HTR-8/SVneo (cell line): ENCODE measurements at places on chromosomes 7 and 10.

GRCh38 chr10:97939446-97939990 lies 89.9 kb downstream of the GOLGA7B start:
- DNase-seq, result no peak

GRCh38 chr10:58576751-58577436 lies 64.2 kb downstream of the BICC1 start:
- DNase-seq, result no peak

DNA sequence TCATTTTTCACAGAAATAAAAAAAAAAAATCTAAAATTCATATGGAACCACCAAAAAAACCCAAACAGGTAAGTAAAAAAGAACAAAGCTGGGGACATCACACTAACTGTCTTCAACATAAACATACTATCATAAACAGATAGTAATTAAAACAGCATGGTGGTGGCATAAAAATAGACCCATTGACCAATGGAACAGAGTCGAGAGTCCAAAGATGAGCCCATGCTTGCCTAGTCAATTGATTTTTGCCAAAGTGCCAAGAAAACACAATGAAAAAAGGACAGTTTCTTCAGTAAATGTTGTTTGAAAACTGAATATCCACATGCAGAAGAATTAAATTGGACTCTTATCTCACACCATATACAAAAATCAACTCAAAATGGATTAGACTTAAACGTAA lies 513.2 kb upstream of the PHF14 start:
- no peak for DNase-seq

DNA sequence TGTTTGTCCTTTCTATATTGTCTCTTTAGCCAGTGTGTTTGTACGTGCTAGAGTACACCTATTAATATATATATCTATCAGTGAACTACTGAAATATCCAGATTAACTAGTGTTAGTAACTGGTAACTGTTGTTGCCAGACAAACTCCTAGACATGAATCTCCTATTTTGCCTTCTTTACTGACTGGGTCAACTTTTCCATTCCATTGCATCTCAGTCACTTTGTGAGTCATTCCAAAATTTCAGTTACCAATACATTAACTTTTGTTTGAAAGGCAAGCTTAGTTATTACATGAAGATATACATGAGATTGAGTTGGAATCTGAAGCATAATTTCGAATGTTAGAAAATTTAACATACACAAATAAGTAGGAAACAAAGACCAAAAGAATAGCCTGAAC lies 51.4 kb downstream of the BTAF1 start:
- no peak for DNase-seq

DNA sequence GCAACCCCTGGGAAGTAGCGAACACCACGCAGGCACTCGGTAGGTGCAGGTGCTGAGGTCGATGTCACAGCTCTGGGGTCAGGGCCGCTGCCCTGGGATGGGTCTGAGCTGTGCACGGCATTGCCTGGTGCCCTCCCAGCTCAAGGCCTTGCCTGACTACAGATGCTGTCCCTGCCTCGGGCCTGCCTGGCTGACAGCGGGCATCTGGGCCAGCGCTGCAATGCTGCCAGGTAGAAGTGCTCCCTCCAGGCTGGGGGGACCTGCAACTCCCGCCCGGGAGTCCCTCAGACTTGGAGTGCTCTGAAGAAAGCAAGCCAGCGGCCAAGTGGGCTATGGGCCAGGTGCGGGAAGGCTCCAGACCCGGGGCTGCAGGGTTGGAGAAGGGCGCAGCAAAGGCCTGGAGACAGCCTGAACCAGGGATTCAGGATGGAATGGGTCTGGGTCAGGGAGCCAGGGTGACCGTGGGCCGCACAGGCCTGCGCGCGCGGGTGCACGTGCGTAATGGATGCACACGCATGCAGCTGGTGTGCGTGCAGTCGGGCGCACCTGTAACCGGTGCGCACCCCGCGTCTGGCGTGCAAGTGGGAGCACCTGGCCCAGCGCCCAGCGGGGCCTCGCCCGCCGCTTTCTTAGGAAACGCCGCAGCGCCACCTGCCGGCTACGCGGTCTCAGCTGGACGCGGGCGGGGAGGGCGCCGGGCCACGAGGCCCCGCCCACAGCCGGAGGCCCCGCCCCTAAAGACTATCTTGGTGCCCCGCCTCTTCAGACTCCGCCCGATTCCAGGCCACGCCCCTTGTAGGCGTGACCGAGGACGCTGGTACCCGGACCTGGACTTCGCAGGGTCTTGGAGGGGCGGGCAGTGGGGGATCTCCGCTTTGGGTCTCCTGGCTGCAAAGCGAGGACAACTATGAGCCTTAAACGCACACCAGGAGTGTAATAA lies 46.7 kb downstream of the MICALL2 start:
- peak; percentile 95 for DNase-seq

- DNase-seq, result no peak
Measured at GRCh38 chr10:69685802-69686585, 55.9 kb downstream of the FAM241B start.

DNA sequence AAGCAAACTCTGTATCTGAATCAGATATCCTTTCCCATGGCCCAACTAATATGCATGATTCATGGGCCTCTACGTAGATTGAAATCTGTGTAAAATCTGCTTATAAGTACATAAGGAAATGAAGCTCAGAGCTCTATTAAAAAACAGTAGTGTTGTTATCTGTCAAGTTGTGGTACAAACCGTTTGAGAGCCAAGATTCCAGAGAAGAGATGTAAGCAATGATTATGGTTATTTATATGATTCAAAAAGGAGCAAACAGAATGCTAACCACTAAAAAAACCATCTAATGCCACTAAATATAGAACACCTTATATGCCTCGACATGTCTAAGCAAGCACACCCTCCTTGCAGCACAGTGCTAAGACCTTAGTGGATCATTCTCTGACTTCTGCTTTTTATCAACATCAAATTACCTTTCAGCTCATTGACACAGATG lies 26.6 kb downstream of the RPP38 start:
- DNase-seq, result peak; percentile 39

- no peak for DNase-seq
Measured at GRCh38 chr7:445563-446288, 73.9 kb downstream of the PDGFA start.

GRCh38 chr10:80155696-80156215 lies 23.2 kb downstream of the PLAC9 start:
- no peak for DNase-seq

DNA sequence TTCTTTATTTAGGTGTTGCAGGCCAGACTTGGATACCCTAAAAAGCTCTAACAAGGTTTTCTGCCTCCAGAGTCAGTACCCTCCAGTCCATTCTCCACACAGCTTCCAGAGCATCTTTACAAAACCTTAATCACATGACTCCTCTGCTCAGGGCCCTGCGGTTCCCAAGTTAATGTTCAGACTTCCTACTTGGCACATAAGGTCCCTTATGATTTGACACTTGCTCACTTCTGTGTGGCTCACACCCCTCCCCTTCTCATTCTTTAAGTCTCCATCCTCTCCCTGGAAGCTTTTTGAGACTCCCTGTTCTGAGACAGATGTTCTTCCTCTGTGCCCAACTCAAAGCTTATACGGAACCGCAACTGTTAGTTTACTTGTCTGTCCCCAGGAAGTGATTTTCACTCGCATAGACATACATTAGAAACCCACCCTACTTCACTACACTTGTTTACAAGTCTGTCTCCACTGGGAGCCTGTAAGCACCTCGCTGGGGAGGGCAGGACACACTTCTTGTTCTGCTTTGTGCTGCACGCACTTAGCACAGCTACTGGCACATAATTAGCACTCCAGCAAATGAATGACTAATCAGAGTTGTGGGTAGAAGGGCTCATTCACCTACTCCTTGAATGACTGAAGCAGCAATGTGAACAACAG lies 154.3 kb upstream of the LAMB4 start:
- no peak for DNase-seq

GRCh38 chr10:44382131-44382858 lies 2.6 kb downstream of the CXCL12 start:
- no peak for DNase-seq
